Sigmoid colon (tissue), 7 donors: ENCODE measurements at places on chromosomes 12 and 14. TPM values are rescaled to one million over a fixed set of nuclear protein-coding genes. Genes with fewer than 3 reads are reported as not detected.
A peak's percentile ranks its signal among the peaks of the same experiment; 100 is the strongest.

DGLUCY gene
- total RNA-seq, result 50.7 TPM

CCDC184 gene
- total RNA-seq, result 1.7 TPM

- no peak for DNase-seq
- no peak overlapping the region for H3K4me3 ChIP-seq
- no peak overlapping the region for H3K27ac ChIP-seq
- H3K27me3 ChIP-seq, result peaks cover 6% of the 10 kb centered on the region
These were observed 13.7 kb upstream of the LHX5 start for GRCh38 chr12:113485330-113485729.

- no peaks in the 10 kb centered on the region for H3K36me3 ChIP-seq
- H3K27ac ChIP-seq, result no peak overlapping the region
- H3K4me1 ChIP-seq, result no peaks in the 10 kb centered on the region
- H3K27me3 ChIP-seq, result no peaks in the 10 kb centered on the region
- H3K4me3 ChIP-seq, result no peak overlapping the region
These were observed 109.5 kb upstream of the NAP1L1 start for GRCh38 chr12:76193961-76194360.

DNA sequence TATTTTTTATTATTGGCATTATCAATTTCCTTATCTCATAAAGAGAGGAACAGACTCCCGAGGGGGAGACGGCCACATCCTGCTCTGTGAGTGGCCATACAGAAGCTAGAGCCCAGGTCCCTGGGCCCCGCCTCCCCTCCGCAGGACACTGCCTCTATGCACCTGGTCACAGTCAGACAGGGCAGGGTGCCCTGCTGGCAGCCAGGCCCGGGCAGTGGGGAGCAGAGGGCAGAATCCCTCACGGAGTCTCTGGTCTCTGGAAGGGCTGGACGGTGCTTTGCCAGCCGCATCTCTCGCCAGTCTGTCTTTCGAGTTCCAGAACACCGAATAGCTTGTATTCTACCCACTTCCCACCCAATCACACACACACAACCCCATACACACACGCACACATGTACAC is 16.4 kb upstream of the CACNA2D4 start:
- no peak overlapping the region for H3K27ac ChIP-seq
- no peaks in the 10 kb centered on the region for H3K36me3 ChIP-seq
- no peaks in the 10 kb centered on the region for H3K27me3 ChIP-seq
- peak; percentile 56 for DNase-seq

GRCh38 chr14:59511916-59512575 is 27.7 kb downstream of the JKAMP start:
- no peaks in the 10 kb centered on the region for H3K4me1 ChIP-seq
- DNase-seq, result no peak
- no peaks in the 10 kb centered on the region for H3K27me3 ChIP-seq
- H3K36me3 ChIP-seq, result no peaks in the 10 kb centered on the region
- no peak overlapping the region for H3K27ac ChIP-seq
- no peak overlapping the region for H3K4me3 ChIP-seq

DNA sequence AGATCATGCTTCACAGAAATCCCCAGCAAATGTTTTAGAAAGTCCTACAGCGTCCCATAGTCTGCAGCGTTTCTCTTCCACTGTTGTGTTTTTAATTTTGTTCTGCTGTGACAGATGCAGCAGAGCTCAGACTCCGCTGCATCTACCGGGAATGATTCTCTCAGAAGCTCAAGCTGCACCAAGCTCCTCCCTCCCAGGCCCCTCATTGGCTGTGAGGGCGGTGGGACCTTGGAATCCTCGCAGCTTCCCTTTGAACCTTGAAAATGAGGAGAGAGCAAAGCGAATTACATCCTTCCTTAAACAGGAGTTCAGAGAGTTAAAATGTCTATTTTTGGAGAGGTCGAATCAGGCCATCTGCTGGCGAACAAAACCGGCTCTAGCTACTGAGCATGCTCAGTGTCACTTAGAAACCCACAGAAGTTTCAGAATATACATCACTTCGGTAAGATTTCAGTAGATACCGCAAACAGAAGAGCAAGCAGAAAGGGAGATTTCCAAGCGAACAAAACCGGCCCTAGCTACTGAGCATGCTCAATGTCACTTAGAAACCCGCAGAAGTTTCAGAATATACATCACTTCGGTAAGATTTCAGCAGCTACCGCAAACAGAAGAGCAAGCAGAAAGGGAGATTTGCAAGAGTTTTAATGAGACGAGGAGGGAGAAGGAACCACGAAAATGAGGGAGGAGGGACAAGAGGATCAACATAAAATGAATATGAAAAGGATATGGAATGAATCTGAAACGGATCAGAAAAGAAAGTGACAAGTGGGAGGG is at the start of gene ABCD2:
TSS of gene ABCD2 (minus strand) at position 144 of the 774 bp plus-strand sequence. CDS start 188 bp downstream, outside the sequence.
- H3K4me3 ChIP-seq, result peak within 1 kb of the TSS; percentile 38
- no peaks in the 10 kb centered on the region for H3K36me3 ChIP-seq
- H3K4me1 ChIP-seq, result peaks cover 41% of the 10 kb centered on the region
- H3K27me3 ChIP-seq, result no peaks in the 10 kb centered on the region
